GM20000 (cell line): ENCODE measurements at places on chromosomes 1 and 21.

DNA sequence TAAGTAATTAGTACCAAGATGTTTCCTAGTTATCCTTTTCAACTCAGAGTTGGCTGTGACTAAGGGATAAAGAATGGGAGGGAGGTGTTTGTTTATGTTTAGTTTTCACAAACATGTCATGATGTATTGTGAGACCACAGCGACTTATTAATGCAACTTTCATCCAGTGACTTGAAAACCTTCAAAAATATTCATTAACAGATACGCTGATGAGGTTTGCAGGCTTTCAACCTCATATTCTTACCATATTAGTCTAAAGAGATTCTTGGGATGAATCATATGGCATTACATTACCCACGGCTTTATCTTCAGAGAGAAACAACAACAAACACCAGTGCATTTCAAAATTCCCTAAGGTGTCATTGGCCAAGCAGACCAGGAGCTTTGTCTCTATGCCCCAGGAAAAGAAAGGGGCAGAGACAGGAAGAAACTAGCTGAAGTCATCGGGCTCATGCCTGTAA, 36.4 kb downstream of the PALMD start:
- no peak for DNase-seq

- no peak for DNase-seq
Measured at GRCh38 chr1:33897092-33897725, 33.3 kb downstream of the HMGB4 start.

GRCh38 chr21:39483917-39484316, 32.1 kb downstream of the SH3BGR start:
- DNase-seq = no peak

GRCh38 chr1:12453400-12454343, 164.3 kb downstream of the DHRS3 start:
- DNase-seq = no peak

DNA sequence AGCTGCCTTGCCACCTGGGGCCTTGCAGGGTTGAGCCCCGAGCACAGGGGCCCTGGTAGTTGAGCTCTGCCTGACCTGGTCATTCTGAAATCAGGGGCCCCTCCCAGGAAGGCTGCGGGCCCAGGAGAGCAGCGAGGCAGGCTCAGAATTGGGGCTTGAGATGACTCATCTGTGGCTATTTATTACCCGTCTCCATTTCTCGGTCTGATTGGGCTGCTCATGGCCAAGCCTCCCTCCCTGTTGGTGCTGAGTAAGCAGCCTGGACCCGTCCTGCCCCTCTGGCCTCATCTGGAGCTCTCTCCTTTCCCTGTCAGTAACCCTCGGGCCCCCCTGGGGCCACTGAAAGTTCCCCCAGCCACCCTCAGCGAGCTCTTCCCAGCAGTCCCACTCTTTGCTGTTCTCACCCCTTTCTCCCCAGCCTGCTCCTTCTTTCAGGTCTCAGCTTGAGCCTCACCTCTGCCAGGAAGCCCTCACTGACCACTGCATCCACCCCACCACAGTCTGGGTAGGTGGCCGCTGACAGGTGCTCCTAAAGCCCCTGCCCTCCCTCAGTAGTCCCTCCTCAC, 11.0 kb upstream of the TNFRSF8 start:
- DNase-seq = peak; percentile 82

DNA sequence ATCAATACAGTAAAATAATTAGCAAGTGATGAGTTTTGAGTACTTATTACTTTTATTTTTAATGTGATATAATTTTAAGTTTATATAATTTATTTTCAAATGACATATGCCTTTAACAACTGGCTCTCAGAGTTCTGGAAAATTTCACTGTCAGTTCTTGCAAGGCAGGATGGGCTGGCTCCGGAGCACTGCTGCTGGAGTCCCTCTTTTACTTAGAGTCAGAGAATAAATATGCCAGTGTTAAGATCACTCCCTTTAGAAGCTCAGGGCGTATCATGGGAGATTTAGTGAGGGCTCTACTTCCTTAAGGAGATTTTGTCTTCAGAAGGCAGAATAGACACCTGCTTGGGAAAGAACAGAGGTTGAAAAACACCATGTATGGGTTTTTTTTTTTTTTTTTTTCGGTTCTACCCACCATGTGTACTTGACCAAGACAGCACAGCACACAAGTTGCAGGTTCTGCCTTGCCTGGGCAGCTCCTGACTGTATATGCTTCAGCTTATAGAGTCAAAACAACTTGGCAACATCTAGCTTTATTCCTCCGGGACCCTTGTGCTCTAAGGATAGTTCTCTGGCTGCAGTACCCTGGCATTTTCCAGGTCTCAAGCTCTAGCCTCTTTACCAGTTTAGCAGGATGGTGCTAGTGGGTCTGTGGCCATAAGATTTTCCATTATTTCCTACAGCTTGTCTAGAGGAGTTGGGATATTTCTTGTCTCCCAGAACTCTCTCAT, 29.7 kb upstream of the FMOD start:
- peak; percentile 39 for DNase-seq

DNA sequence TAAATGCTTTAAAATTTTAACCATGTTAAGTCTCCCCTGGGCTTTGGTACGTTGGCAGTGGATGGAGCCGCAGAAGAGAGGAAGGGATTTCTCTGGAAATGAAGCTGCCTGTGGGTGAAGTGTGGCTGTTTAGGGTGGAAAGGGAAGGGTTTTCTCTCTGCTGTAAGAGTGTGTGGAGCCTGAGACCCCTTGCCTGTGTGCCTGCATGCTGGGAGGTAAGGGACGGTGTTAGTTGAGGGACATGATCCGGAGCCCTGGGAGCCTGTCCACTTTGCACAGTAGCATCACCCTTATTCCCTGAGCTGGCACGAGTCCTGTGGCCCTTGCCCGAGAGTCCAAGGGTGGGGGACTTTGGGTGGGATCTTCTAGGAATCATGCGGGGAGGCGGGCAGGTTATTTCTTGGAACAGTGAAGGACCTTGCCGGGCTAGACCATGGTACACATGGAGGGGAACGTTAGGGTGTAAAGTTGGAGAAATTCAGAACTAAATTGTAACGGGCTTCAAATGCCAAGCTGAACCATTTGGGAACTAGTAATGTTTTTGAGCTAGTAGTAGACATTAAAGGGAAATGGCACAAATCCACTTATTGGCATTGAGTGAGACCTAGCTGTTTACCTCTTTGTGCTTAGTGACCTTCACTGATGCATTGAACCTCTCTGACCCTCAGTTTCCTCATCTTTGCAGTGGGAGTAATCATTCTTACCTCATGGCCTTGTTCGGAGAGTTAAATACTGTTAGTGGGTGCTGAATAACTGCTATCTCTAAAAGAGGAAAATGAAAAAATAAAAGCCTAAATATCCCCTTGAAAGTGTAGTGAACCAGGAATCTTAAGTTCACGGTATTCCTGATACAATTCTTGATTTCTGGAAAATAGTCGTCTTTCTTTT, 3.5 kb downstream of the GALNT2 start:
- DNase-seq = no peak

- peak; percentile 38 for DNase-seq
Measured at GRCh38 chr21:33022828-33023573, 2.7 kb upstream of the OLIG2 start.

- DNase-seq = peak; percentile 93
Measured at GRCh38 chr1:52553362-52554266, 722 bp upstream of the TUT4 start.

GRCh38 chr1:154784924-154785531, 85.1 kb downstream of the KCNN3 start:
- peak; percentile 83 for DNase-seq

GRCh38 chr21:29737186-29737585, 202.6 kb downstream of the GRIK1 start:
- DNase-seq = no peak

GRCh38 chr1:40476924-40477677, at the start of gene ZFP69:
Gene ZFP69 (plus strand): TSS chr1:40477290. CDS start chr1:40479362, 2,072 bp downstream.
- DNase-seq = peak; percentile 94

DNA sequence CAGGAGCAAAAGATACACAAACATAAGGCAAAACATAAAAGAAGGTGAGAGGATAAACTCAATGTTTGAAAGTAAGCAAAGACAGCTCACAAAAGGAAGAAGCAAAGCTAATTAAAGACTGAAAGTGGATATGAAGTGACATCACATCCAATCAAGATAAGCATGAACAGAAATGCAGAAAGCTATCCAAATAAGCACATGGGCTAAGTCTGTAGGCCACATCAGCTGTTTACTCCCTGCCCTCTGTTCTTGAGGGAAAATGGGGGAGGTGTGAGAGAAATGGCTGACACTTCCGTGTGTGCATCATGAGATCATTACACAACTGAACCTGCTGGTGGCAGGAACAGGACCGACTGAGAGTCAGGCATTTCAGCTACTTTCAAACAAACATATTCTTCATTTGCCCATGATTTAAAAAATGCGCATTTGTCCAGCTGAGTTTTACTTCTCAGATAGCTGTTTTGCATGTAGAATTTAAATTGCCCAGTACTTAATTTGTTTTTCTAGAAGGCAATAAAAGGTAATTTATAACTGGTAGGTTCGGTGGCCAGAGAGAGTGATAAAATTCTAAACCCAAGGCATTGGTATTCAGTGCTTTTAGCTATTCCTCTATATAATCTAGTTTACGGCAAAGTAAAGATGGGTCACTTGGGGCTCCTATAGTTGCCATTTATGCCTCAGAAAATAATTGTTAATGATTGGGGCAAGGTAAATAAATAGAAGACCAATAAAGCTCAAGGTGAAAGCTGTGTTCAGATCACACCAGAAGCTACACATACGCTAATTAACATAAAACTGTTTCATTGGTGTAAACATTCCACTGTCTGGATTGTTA, 27.2 kb upstream of the MAN1A2 start:
- DNase-seq = no peak

DNA sequence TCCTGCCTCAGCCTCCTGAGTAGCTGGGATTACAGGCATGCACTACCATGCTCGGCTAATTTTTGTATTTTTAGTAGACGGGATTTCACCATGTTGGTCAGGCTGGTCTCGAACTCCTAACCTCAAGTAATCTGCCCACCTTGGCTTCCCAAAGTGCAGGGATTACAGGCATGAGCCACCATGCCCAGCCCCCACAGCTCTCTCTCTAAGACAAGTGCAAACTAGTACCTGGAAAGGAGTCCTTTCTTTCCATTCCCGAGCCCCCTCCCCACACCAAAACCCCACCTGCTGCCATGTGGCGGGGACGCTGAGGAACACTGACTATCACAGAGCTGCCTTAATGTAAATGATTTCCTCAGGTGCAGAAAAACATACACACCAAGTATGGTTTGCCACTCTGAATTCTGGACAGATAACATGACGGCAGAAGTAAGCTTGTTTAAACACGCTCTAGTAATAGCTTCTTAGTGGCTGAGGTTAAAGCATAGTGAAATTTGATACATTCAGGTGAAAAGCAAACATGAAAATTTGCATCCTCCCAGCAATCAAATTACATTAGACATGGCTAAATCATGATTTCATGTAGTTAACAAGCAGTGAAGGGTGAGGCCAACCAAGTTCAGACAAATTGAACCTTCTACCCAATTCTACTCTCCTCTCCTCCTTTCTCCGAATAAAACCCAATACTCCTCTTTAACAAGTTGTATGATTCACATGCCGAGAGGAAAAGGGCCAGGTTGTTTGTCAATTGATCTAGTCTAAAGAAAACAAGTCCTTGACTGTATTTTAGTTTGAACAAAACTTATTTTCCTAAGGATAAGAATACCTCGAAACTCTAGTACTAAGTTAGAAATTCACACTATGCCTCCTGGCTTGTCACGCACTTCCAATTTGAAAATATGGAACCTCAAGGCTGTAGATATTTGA, 19.8 kb downstream of the ERRFI1 start:
- no peak for DNase-seq

DNA sequence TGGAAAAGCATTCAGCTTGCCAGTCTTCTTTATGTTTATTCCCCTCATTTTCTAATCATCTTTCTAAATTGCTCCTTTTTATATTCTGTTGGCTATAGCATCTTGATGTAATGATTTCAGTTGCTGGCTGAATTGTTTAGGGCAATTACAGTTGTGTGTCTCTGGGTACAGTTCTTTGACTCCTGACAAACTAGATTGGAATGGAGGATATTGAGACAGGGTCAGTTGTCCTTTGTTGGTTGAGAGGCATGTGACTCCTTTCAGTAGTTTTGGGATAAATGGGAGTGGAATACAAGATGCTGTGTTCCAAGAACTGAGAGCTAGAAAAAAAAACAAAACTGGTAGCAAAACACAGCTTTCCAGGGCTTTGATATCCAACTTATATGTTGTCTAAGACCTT, 1.5 kb downstream of the CENPF start:
- DNase-seq = no peak

DNA sequence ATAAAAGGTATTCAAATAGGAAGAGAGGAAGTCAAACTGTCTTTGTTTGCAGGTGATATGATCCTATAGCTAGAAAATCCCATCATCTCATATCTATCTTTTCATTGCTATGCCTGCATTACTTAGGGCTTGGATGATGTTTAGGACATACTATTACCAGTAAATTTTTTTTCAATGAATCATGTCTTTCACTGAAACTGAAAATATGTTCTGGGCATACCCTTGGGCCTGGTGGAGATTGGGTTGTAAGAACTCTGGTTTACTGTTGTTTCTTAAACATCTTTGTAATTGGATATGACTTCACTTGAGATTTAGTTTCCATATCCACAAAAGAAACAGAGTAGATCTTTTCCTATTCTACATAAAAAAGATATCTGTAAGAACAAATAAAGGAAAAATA, 502.2 kb upstream of the PRMT6 start:
- no peak for DNase-seq

GRCh38 chr1:16913833-16914662, 7.7 kb upstream of the CROCC start:
- DNase-seq = peak; percentile 99

DNA sequence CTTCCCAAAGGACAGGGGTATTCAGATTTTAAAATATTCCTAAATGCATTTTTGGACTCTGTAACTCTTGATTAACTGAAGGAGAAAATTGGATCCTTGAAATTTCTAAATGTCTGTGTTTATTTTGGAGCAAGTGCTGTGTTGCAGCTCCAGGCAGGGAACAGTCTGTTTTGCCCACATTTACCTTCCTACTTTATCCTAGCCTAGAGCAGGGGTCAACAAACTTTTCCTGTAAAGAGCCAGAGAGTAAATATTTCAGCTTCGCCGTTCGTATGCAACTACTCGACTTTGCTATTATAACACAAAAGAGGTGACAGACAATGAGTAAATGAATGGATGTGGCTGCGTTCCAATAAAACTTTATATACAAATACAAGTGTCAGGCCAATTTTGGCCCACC, 402.2 kb downstream of the GPATCH2 start:
- DNase-seq = no peak

GRCh38 chr1:81695741-81696140, 105.0 kb upstream of the ADGRL2 start:
- DNase-seq = no peak

DNA sequence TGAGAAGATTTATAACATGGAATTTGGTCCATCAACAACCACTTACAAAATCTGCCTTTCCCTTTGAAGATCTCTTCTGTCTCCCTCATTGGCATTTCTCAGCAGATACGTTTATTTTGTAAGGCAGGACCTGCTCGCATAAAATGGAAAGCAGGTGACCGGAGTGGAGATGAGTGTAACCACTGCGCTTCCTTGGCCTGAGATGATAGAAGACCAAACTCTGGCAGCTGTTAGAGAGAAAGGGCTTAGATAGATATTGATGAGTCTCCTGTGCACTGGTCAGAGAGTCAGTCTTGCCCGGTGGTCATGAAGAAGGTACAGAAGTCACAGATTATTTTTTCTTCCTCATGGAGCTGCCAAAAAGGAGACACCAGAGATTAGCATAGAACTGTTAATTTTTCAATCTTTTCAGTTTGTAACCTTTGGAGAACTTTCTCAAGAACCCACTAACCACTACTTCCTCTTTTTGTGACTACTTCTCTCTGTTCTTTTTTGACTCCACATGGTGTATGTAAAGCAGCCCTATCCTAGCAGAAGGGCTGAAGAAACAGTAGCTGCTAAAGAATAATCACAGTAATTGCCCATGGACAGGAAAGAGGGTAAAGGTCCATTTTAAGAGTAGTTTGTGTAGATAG, 47.6 kb downstream of the FCRL3 start:
- peak; percentile 67 for DNase-seq
